ENCODE measurements at places on chromosomes 3 and 15.

GRCh38 chr3:149003653-149004305 is 12.4 kb downstream of the GYG1 start:
- DNase-seq: no peak

GRCh38 chr3:181493423-181493822 is 218.3 kb upstream of the SOX2 start:
- DNase-seq: no peak

DNA sequence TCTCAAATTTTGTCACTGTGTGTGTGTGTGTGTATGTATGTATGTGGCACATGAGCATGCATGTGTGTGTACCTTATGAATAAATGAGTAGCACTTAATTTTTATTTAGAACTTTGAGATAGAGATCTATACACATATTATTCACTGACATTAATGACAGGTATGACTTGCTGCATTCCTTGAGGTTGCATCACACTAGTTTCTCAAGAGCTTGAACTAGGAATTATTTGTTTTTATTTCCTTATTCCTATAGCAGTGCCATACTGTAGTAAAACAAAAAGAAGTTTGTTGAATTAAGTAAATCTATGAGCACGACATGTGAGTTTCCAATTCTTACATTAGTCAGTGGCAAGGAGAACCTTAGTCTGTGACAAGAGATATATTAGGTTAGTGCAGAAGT is 943.9 kb downstream of the ROBO1 start:
- no peak for DNase-seq

- DNase-seq: peak; percentile 37
Measured at GRCh38 chr15:100570735-100571313, 31.2 kb downstream of the LINS1 start.

DNA sequence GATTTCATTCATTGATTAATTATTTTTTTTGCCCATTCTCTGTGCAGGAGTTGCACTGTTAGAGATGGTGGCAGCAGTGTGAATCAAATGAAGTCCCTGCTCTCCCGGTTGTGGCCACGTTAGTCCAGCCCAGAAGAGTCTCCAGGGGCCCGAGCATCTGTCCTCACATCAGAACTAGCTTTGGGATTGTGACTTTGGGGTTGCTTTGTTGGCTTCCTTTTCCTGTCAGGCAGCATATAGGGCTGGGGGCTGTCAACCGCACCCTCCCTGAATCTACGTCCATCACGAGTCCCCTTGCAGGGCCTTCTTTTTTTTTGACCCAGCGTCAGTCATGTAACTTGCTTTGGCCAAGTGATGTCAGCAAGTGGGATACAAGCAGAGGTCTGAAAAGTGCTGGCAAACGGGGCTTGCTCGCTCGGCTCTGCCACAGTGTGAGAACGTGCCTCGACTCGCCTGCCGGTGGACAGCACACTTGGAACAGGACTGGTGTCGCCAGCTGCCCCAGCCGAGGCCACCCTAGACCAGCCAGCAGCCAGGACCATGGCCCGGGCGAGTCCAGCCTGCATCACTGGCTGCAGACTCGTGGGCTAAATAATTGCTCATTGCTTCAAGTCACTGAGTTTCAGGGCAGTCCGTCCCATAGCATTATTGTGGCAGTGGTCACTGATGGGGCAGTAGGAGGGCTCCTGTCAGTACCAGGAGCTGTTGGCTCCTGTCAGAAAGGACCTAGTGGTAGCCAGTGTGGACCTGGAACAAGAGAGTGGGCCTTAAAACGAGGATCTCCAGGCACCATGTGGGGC is 151.6 kb upstream of the MEF2A start:
- DNase-seq: peak; percentile 21

GRCh38 chr15:73033611-73034010 is 18.7 kb upstream of the NEO1 start:
- no peak for DNase-seq

DNA sequence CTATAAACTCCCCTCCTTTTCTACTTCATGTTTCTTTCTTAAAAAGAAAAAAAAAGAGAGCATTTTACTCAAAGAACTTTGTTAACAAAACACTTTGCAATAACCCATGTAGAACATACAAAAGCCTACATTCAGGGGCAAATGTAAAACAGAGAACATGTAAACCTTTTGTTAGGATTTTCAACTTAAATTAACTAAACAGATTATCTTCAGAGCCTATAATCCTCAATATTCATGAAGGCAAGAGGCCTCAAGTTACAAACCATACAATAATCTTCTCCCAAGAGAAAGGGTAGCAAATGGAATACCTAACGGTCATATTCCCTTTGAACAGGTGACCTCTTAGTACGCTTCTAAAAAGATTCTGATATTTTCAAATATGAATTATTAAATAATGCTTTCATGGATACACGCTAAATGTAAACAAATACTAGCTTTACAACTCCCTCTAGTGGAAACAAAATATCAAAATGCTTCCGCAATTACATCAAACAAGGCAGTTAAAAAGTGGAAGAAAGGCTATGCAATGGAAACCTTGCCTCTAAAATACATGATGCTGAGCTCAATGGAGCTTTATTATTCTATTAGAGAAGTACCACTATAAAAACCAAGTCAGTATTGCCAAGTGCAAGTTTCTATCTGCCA is 9.9 kb downstream of the CEP152 start:
- no peak for DNase-seq

- no peak for DNase-seq
Measured at GRCh38 chr15:96514607-96515285, 184.2 kb downstream of the NR2F2 start.

DNA sequence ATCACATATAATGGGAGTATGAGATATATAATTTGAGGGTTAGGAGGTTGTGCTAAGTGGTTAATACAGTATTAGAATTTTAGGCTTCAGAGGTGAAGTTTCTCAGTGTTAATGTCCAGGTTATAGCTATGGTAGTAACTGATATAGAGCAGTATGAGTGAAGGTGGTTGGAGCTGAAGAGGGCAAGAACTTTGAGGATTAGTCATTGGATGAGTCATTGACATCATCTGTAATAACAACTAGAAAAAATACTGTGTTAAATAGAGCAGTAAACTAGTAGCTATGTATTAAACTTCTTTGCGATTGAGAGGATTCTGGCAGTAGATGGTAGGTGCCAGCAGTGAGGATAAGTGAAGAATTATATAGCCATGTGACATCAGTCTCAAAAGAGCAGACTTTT is 47.5 kb upstream of the EIF3J start:
- no peak for DNase-seq

DNA sequence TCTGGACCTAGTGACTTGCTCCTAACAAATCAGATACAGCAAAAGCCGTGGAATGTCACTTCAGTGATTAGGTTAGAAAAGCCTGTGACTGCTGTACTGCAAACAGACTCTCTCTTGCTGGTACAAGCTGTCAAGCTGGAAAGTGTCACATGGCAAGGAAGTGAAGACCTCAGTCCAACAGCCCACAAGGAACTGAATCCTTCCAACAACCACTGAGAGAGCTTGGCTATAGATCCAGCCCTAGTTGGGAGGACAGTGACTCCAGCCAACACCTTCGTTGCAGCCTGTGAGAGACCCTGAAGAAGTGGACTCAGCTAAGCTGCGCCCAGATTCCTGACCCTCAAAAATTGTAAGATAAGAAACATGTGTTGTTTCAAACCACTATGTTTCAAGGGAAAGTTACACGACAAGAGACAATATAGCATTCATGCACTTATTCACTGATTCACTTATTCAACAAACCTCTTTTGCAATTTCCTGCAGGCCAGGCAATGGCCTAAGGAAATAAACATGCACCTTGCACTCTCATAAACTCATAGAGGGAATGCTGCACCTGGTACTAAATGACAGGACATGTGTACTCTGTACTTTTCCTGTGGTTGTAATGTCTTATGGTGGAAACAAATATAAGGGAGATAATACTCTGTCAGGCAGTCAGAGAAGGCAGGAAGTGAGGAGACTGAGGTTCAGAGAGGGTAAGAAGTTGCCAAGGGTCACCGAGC is 142.9 kb downstream of the CADPS start:
- DNase-seq: no peak

- no peak for DNase-seq
Measured at GRCh38 chr3:49265661-49266386, 11.2 kb downstream of the C3orf62 start.

DNA sequence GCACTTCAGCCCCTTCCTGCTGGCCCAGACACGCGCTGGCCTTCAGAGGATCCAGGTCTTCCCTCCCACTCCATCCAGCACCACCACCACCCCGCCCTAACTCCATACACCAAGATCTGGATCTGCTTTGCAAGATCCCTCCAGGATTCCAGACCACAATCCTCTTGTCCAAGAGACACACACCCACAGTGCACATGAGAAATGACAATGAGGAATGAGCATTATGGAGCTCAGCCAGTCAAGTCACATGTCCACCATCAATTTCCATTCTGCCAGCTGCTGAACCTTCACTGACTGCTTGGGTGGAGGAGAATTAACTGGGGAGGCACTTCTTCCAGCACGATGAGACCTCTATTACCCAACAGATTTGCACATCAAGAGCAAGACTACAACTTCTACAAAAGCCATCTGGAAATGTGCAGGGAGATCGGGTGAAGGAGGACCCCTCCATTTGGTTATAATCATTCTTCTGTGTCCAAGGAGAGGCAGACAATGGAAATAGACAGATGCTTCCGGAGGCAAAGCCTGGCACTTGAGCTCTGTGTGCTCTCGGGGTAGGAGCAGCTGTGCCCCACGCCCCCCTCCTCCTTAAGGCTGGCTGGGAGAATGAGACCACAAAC is 12.3 kb upstream of the SPATA12 start:
- no peak for DNase-seq

GRCh38 chr3:104436506-104436905 is 930.2 kb upstream of the ALCAM start:
- no peak for DNase-seq

DNA sequence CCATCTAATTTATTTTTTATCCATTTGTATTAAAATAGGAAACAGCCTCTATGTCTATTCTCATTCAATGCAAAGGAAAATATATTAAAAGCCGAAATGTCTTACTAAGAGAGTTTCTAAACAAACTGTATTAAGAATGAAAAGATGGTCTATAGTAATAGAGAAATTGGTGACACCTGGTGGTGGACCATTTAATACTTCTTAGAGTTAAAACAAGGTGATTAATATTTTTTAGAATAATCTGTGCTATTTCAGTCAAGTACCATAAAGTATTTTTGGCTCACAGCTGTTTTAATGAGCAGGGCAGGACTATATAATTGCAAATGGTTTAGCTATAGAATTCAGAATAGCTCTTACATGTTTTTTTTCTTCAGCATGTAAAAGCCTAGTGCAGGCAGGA is 55.7 kb downstream of the SYNPR start:
- DNase-seq: no peak

GRCh38 chr3:77298417-77298816 is 258.5 kb downstream of the ROBO2 start:
- no peak for DNase-seq

DNA sequence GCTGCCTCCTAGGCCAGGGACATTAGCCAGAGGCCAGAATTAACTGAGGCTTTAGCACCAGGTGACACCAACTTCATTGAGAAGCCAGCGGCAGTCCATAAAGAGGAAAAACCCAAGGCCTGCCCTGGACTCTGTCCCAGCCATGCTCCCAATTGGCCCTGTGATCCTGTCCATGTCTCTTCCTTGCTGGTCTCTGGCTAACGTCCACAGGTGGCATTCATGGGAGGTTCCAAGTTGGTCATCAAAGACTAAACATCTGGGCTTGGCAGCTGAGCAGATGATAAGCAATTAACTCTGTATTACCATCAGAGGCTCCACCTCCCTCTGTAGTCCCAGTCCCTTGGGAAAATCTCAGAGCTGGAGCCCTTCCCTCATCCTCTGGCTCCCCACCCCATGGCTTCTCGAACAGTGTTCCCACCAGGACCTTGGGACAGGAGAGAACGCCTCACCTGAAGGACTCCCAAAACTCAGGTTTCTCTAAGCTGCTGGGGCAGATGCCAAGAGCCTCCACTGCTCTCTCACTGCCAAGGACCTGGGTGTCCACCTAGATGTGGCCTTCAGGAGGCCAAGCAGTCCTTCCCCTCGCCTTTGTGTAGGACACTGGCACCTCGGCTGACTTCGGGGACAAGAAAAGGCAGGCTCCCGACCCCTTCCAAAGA is 40.4 kb downstream of the GOLGA6A start:
- DNase-seq: no peak

DNA sequence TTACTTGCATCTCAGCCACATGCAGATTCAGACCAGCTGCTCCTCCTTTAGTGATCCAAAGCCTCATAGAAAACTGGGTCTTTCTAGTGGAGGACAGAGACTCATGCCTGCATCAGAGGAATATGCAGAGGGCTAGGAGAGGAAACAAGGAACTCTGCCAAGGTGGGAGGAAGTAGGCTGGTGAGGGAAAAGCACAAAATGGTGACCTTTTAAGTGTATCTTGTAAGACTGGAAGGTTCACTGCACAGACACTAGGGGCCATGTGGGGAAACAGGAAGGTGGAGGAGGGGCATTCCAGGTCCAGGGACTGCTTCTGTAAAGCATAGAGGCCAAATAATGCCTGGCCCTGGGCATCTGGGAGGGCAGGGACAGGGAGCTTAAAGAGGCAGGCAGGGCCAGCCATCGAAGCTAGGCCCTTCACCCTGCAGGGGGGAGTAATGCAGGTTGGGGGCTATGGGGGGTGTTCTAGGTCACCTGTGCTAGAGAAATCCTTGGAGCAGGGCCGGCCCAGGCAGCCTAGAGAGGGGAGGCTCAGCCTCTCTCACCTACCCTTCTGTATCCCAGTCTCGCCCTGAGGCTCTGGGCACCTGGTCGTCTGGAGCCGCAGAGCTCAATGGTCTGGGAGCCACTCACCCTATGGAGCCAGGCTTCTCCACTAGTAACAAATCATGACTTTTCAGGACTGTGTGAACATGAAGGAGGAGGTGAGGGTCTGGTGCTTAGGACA is 117.7 kb downstream of the DNAJB8 start:
- peak; percentile 51 for DNase-seq

DNA sequence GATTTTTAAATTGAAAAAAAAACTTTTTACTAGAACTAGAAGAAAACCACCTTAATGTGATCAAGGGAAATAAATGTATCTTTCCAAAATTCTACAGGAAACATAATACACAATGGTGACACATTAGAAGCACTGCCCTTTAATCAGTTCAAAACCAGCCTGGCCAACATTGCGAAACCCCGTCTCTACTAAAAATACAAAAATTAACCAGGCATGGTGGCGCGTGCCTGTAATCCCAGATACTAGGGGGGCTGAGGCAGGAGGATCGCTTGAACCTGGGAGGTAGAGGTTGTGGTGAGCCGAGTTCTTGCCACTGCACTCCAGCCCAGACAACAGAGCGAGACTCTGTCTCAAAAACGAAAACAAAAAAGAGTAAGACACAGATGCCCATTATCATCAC is 134.5 kb downstream of the TBC1D5 start:
- no peak for DNase-seq

GRCh38 chr3:133992381-133992780 is 37.3 kb downstream of the SLCO2A1 start:
- DNase-seq: no peak

- no peak for DNase-seq
Measured at GRCh38 chr15:66617137-66618090, 51.6 kb upstream of the LCTL start.

Data from GM13976 (cell line).